ENCODE measurements at places on chromosomes 4 and X.

DNA sequence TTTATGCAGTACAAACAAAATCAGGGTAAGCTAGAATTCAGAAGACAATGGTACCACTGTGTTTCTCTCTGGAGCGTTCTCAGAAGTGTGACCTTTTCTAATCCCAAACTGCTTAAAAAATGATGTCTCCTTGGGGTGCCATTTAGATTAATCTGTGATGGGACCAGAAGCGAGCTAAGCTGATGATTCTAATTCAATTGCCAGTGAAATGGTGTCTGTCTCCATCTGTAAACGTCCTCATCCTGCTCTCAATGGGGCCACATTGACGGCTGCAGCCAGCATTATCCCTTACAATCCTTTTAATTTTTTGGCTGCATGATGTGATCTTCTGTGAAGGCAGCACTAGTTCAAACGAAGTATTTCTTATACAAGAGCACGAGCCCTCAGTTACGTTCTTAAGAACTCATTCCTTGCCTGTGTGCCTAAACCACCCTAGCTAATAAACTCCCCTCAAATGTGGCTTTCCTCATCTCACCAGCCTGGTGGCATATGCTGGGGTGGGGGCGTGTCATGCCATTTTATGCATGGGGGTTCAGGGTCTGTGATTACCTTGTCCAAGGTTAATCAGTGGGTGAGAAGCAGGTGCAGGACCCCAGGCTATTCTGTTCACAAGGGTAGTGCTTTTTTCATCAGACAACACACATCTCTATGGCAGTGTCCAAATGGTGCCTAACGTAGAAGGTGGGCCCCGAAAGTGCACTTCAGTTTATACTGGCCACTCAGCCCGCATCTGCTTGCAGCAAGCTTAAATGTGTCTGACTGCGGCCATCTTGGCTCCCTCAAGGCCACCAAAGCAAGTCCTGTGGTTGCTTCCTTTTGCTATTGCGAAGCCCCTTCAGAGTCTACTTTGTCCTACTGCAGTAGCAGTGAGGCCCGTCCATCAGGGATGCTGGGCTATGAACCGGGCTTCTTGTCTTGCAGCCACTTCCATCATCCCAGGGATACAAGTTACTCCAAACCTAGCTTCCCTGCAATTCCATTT is 45.7 kb upstream of the SLC2A9 start:
- DNase-seq, result no peak

GRCh38 chrX:68060506-68061205 is 372.6 kb downstream of the OPHN1 start:
- no peak for DNase-seq

- no peak for DNase-seq
These were observed 52.6 kb downstream of the RNF150 start for GRCh38 chr4:141080668-141081067.

GRCh38 chrX:132209527-132209926 is 9.7 kb downstream of the RAP2C start:
- no peak for DNase-seq

- DNase-seq, result no peak
These were observed 12.8 kb upstream of the GPR82 start for GRCh38 chrX:41711021-41711667.

DNA sequence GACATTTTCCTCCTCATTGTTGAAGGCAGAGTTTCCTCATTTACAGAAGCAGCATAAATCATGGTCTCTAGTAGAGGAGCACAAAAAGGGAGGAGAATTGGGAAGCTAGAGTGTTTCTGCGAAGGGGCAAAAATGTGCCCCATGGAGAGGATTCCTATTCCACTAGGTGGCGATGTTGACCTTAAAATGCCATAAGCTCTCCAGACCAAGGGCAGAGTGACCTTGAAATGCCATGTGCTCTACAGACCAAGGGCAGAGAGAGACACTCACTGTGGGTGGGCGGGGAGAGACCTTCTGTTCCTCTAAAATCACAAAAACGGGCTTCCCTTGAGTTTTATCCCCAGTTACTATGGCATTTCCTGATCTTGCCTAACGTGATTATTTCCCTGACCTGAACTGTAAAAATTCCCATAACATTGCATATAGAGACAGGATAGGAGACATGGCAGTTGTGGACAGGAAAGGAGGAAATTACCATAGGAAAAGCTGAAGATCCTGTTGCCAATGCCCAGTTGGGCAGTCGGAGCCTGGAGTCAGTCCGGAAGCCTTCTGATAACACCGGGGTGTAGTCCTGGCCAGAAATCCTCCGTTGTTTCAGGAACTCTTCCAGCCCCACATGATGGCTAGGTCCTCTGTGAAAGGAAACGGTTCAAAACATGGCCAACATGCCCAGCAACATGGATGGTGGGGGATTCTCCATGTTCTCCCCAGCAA is 567.7 kb downstream of the MAGEB5 start:
- DNase-seq, result no peak

- DNase-seq, result no peak
These were observed 109.5 kb upstream of the ADRA2C start for GRCh38 chr4:3656416-3657356.

DNA sequence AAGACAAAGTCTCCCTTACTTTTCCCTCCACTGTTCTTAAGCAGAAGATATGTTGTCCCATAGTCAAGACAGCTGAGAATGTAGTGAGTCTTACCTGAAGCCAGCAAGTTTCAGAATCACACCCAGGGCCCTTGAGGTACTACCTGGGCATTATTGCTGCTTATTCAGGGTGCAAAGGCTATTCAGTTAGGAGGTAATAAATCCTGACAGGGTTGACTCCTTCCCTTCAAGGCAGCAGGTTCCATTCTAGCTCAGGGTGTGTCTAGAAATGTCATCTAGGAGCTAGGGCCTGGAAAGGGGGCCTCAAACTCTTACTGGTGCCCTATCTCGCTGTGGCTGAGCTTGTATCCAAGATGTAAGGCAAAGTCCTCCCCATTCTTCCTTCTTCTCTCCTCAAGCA is 259.0 kb downstream of the FAT4 start:
- DNase-seq, result no peak

DNA sequence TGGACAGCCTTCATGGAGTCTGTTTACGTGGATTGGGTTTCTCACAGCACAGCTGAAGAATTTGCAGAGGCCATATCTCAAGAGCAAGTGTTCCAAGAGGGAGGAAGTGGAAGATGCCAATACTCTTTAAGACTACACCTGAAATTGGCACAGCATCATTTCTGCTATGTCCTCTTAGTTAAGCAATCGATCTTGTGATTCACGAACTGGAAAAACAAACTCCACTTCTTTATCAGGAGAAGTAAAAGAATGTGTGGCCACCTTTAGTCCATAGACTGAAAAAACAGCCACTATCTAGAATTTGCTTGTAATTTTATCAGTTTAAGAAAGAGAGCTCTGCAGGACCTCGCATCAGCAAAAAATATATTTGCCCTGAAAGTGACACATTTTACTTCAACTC is 473.1 kb upstream of the ATOH1 start:
- no peak for DNase-seq

GRCh38 chr4:126627255-126627654 is 1005.5 kb upstream of the INTU start:
- DNase-seq, result no peak

DNA sequence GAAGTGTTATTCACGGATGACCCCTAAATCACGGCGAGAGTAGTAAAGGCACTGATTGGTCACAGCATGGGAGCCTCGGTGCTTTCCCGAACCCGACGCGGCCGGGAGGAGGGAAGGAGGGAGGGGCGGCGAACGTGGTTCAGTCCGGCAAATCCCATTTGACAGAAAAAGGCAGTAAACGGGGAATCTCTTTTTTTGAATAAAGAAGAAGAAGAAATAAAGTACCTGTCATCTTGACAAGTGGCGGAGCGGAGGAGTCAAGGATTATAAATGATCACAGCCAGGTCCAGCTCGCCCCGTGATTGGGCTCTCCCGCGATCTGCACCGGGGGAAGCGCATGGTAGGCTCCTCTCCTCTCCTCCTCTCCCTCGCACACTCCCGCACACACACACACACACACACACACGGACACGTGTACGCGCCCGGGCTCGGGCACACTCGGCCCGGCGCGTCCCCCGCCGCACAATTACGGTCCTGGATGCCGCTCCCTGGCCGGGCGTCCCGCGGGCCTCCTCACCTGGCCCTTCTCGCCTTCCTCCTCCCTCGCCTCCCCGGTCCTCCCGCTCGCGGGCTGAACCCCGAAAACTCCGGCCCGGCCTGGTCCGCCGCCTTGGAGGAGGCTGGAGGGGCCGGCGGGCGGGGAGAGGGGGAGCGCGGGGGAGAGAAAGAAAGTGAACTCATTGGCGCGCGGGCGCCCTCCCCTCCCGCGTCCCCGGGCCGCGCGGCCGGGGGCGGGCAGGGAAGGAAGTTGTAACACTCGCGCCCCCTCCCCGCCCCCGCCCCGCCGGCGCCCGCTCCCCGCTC is 99.2 kb upstream of the TENM3 start:
- DNase-seq, result no peak

GRCh38 chr4:5921981-5922380 is 29.1 kb upstream of the CRMP1 start:
- no peak for DNase-seq

Measured in CD4-positive, CD25-positive, alpha-beta regulatory T cell (primary cell).